ENCODE measurements at places on chromosomes 16 and 17. TPM values are rescaled to one million over a fixed set of nuclear protein-coding genes. Genes with fewer than 3 reads are reported as not detected.

Gene ADORA2B
- not detected for total RNA-seq

Gene CD300H
- not detected for total RNA-seq

Gene ABCA9
- total RNA-seq, result not detected

Gene DOC2B
- total RNA-seq, result 0.64 TPM

Gene GJD3
- total RNA-seq, result not detected

Gene GH2
- total RNA-seq, result not detected

Gene CDH16
- not detected for total RNA-seq

Gene CD300A
- 3.6 TPM for total RNA-seq

Gene NPIPB6
- total RNA-seq, result 2.0 TPM

Gene PDE6G
- total RNA-seq, result 3.4 TPM

Gene COX10
- total RNA-seq, result 13.4 TPM

Gene GOT2
- total RNA-seq, result 14.0 TPM

Gene CTNS
- total RNA-seq, result 4.2 TPM

Gene MT4
- total RNA-seq, result not detected

Gene PRDM7
- not detected for total RNA-seq

Gene CNTROB
- 20.1 TPM for total RNA-seq

Data from CD8-positive, alpha-beta T cell (primary cell).